ENCODE measurements at places on chromosomes 1 and 21.
A peak's percentile ranks its signal among the peaks of the same experiment; 100 is the strongest.

DNA sequence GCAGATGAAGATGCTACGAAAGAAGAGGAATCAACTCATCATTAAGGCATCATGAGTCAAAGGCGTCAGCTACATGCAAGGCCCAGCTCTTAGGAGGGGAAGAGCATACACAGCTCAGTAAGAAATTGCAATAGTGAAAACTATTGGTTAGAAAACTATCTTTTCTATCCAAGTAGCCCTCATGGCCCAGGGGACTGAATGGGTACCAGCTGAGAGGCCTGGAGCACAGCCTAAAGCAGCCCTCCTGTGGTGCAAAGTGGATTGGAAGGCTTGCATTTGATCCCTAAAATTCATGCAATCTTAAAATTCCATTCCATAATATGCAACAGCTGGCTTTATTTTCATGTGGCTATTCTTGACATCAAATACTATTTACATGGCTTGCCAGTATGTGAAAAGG is 251.8 kb upstream of the USP24 start:
- no peak for DNase-seq

DNA sequence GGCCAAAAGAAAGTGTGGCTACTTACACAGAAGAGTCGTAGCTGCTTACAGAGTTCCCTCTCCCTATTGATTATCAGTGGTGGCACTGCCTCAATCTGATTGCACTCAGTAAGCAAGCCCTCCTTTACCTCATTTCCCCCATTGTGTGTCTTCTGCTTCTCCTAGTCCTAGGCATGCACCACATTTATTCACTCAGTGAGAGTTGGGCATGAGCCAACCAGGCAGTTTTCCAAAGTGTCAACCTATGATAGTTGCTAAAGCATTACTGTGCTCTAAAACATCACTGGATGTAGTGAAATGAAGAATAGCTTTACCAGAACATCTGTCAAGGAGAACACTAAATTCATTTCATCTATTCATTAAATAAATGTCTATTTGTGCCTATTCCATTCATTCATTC is 19.3 kb downstream of the GJA5 start:
- DNase-seq: no peak

DNA sequence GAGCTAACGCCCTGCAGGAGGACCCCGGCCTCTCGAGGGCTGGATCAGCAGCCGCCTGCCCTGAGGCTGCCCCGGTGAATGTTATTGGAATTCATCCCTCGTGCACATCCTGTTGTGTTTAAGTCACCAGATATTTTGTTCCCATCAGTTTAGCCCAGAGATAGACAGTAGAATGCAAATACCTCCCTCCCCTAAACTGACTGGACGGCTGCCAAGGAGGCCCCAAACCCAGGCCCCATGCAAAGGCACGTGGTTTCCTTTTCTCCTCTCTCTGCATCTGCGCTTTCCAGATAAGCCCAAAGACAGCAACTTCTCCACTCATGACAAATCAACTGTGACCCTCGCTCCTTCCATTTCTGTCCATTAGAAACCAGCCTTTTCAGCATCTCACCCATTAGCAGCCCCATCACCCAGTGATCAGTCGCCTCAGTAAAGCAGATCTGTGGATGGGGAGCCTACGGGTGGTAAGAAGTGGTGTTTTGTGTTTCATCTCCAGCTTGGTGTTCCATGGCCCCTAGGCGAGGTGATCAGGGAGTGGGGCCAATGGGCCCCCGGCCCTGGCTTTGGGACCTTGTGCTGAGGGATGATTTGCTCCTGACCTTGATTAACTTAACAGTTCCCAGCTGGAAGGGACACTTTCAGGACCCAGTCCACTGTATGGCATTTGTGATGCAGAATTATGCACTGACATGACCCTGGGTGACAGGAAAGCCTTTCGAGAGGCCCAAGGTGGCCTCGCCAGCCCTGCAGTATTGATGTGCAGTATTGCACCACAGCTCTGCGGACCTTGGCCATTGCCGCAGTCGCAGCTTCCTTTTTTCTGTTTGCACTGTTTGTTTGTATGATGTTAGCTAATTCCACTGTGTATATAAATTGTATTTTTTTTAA is 5.2 kb downstream of the NPPA start:
- DNase-seq: no peak

DNA sequence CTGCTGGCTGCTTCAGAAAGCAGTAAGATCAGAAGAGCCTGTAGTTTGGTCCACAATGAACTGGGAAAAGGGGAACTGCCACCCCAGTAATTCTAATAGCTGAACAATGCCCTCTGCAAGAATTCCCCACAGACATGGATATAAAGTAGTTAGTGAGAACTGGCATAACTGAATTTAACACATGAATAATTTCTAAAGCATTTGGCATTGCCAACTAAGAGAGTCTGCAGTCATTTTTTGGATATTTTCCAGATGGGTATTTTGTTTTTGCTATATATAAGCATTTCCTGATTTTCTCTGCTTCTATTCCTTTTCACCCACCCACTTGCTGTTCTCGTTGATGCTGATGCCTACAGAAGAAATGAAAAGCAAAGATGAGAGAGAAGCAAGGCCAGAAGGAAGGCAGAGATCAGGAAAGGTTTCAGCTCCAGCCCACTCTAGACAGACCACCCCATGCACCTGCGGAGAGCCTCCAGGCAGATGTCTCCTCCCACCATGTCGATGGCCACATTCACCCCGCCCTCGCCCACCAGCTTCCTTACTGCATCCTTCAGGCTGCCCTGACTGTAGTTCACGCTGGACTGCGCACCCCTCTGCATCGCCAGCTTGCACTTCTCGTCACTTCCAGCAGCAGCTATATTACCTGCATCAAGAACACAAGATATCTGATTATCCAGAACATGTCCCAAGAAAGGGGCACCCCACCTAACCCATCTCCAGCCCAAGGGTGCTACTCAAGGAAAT is 55.9 kb upstream of the SEC16B start:
- no peak for DNase-seq

DNA sequence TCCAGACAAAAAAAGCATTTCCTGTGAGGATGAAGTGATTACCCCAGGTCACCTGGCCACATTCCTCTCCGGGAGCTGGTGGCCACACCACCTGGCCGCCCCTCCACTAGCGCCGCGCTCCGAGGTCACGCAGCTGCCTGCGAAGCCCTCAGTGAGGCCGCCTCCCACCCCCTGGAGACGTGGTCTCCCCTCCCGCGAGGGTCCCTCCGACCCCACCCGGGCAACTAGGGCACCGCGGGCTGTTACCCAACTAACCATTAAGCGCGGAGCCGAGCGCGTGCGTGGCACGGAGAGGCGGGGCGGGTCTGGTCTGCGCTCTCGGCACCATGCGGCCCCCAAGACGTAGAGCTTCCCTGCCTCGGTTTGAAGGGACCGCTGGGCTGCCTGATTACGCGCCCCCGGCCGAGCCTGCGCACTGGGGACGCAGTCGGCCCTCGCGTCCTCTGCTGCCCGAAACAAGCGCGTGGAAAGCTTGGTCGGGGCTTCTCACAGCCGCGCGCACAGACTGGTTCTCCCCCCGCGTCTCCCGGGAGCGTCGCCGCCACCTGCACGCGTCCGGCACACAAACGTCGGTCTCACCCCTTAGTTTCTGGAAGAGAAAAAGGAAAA is 106.5 kb downstream of the SLC16A1 start:
- no peak for DNase-seq

DNA sequence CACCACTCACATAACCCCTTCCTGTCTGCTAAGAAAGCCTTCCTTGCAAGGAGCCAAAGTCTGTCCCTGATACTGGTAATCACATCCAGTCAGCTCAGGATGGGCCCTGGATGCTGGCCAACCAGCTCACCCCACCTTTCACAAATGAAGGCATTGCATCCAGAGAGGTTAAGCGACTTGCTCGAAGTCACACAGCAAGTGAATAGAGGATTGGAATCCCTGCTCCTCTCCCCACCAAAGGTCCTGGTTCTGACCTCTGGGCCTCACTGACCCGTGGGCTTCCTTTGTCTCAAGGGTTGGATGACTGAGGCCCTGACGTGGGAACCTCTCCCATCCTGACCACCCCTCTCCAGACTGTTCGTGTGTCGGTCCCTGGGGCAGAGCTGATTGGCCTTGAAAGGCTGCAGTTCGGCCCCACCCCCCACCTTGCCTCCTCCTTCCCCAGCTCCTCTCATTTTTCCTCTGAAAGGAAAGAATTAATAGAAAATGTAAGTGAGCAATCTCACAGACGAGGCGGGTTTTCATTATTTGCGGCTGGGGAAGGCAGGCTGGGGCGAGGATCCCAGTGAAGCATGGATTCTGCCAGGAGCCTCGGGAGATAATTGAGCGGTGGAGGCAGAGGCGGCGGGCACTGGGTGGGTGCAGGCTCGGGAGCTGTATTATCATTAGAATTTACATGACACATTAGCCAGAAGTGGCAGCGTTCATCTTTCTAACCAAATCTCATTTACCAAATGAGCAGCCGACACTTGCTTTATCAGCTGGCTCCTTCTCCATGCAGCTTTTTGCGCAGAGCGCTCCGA is 101.5 kb upstream of the CSF3R start:
- no peak for DNase-seq

DNA sequence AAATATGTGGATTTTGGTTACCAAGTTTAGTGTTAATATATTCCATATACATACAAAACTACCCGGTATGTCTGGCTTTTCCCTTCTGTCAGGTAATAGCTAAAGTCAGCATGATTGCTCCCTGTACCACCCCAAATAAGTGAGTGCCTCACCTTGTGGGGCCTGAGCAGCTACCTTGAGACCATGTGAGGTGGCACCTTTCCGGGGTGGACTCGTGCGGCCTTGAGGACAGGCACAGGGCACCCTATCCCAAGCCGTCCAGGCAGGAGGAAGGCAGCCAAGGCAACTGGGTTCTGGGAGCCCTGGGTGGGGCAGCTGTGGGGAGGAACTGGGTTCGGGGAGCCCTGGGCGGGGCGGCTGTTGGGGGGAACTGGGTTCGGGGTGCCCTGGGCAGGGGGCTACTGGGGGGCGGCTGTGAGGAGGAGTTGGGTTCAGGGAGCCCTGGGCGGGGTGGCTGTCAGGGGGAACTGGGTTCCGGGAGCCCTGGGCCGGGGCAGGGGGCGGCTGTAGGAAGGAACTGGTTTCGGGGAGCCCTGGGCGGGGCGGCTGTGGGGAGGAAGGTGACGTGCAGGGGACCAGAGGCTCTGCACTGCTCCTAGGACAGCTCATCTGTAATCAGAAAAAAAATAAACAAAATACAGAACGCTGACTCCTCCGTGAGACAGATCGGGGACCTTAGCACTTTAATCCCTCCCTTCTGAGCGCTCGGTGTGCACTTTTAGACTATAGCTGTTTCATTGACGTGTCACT is 63.3 kb downstream of the POFUT2 start:
- peak; percentile 43 for DNase-seq

GRCh38 chr1:177287270-177287669 is 116.5 kb downstream of the BRINP2 start:
- no peak for DNase-seq

GRCh38 chr1:61056573-61057439 is 25.6 kb upstream of the NFIA start:
- DNase-seq: no peak

- DNase-seq: no peak
Observed at GRCh38 chr1:231419738-231420298, 2.3 kb downstream of the EGLN1 start.

- no peak for DNase-seq
Observed at GRCh38 chr1:207814469-207814868, 62.6 kb downstream of the CD46 start.

- no peak for DNase-seq
Observed at GRCh38 chr21:41622831-41623548, 115.0 kb upstream of the TMPRSS2 start.

- DNase-seq: no peak
Observed at GRCh38 chr1:162420120-162420519, 8.2 kb upstream of the SH2D1B start.

DNA sequence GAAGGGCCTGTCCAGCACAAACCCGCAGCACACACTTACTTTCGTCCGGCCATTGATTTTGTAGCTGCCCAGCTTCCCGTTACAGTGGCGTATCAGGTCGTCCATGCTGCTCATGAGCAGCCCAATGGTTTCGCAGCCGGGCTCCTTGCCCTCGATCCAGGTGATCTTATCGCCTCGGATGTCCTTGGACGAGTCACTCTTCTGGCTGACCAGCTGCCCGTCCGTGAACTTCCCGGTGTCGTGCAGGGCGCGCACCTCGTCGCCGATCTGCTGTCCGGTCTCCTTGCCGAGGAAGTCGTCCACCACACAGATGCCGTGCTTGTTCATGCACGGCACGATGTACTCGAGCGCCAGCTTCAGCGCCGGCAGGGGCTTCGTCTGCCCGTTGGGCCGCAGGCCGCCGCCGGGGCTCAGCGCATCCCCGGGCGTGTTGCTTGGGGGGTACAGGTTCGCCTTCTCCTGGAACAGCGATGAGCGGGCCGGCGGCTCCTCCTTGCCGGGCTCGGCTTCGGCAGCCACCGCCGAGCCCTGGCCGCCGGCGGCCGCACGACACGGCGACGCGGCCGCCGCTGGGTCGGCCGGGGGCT is 1.0 kb downstream of the EGLN1 start:
- DNase-seq: peak; percentile 5

GRCh38 chr1:167898578-167899222 is 15.2 kb downstream of the ADCY10 start:
- no peak for DNase-seq

GRCh38 chr21:43825242-43825935 is 36.0 kb downstream of the RRP1 start:
- DNase-seq: no peak

- no peak for DNase-seq
Observed at GRCh38 chr1:82079607-82080006, 278.9 kb downstream of the ADGRL2 start.
